Left renal cortex interstitium (tissue), 4 donors: ENCODE measurements at places on chromosomes 1 and 21. TPM values are rescaled to one million over a fixed set of nuclear protein-coding genes. Genes with fewer than 3 reads are reported as not detected.

The DNAI4 gene
- polyA plus RNA-seq, result 18.0 TPM

The CD5L gene
- not detected for polyA plus RNA-seq

The SMPDL3B gene
- 15.0 TPM for polyA plus RNA-seq

The FOXJ3 gene
- polyA plus RNA-seq, result 48.5 TPM

The GPR37L1 gene
- polyA plus RNA-seq, result 0.06 TPM

The GNAI3 gene
- polyA plus RNA-seq, result 13.8 TPM

The UTP11 gene
- polyA plus RNA-seq, result 42.4 TPM

The OR2L5 gene
- polyA plus RNA-seq, result not detected

The PROK1 gene
- 0.13 TPM for polyA plus RNA-seq

The UBL4B gene
- polyA plus RNA-seq, result not detected

The PRAMEF17 gene
- not detected for polyA plus RNA-seq

The AADACL4 gene
- 0.97 TPM for polyA plus RNA-seq

The LY9 gene
- 0.09 TPM for polyA plus RNA-seq

The MAD2L2 gene
- polyA plus RNA-seq, result 55.0 TPM

The TLCD4 gene
- polyA plus RNA-seq, result 6.9 TPM

The IPP gene
- polyA plus RNA-seq, result 25.0 TPM

The NGF gene
- polyA plus RNA-seq, result 2.0 TPM

The PADI2 gene
- 2.8 TPM for polyA plus RNA-seq

The SFN gene
- polyA plus RNA-seq, result 1.1 TPM

The DDR2 gene
- 25.2 TPM for polyA plus RNA-seq
